ENCODE measurements at places on chromosomes 12 and 14. TPM values are rescaled to one million over a fixed set of nuclear protein-coding genes. Genes with fewer than 3 reads are reported as not detected.

MAP1LC3B2 gene
- 2.5 TPM for total RNA-seq

RNASE3 gene
- not detected for total RNA-seq

GPR84 gene
- total RNA-seq: not detected

DNA sequence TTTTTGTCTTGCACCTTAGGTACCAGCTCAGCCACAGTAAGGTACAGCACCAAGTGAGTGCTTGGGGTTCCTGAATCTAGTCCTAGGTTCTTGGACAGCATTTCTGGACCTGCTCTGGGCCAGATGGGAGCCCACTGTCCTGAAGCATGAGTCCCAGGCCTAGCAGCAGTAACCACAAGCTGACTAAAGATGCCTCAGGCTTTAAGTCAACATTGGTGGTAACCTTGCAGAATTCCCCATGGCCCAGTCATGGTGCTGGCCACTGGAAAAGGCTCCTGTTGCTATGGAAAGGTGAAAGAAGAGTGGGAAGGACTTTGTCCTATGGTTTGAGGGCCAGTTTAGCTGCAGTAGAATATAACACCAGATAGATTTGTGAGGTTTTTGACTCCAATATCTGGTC is 86.9 kb upstream of the CLEC14A start:
- H3K4me3 ChIP-seq: no peak overlapping the region
- DNase-seq: no peak
- H3K27ac ChIP-seq: no peak overlapping the region

GRCh38 chr12:110024051-110024450 is 24.3 kb downstream of the C12orf76 start:
- no peak overlapping the region for H3K4me3 ChIP-seq
- H3K27ac ChIP-seq: no peak overlapping the region
- no peak for DNase-seq
- H3K4me1 ChIP-seq: peaks cover 12% of the 10 kb centered on the region
- peaks cover 8% of the 10 kb centered on the region for H3K36me3 ChIP-seq

DNA sequence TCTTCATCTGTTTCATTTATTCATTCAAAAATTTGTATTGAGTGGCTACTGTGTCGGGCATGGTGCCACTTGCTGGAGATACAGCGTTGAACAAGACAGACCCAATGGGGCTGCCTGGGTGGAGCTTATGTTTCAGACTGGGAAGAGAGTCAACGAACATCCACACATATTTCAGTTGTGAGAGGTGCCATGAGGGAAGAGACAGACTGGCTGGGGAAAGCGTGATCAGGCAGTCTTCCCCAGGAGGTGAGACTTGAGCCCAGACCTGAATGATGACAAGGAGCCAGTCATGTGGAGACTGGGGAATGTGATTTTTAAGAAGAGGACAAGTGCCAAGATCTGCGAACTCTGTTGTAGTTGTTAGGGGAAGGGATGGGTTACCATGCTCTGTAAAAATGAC is 12.2 kb downstream of the BICD1 start:
- peaks cover 61% of the 10 kb centered on the region for H3K4me1 ChIP-seq
- H3K27me3 ChIP-seq: no peaks in the 10 kb centered on the region
- no peak overlapping the region for H3K4me3 ChIP-seq
- H3K36me3 ChIP-seq: no peaks in the 10 kb centered on the region
- no peak for DNase-seq

DNA sequence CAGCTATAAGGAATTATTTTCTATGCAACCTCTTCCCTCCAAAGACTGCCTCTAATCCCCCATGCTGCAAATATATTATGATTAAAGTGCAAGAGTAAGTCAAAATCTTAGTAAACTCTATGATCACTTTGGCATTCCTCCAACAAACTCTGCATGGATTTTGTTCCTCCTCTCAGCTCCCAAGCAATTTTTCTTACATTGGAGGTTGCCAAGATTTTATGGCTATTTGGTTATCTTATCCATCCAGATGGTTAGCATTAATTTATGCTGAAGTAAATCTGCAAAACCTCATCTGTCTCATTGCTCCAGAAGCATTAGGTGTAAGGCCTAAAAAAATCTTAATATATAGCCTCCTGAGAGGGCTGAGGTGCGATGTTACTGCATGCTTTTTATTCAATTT is 228.1 kb downstream of the CHST11 start:
- H3K4me1 ChIP-seq: peaks cover 3% of the 10 kb centered on the region
- no peak overlapping the region for H3K4me3 ChIP-seq
- no peaks in the 10 kb centered on the region for H3K27me3 ChIP-seq
- H3K36me3 ChIP-seq: no peaks in the 10 kb centered on the region

DNA sequence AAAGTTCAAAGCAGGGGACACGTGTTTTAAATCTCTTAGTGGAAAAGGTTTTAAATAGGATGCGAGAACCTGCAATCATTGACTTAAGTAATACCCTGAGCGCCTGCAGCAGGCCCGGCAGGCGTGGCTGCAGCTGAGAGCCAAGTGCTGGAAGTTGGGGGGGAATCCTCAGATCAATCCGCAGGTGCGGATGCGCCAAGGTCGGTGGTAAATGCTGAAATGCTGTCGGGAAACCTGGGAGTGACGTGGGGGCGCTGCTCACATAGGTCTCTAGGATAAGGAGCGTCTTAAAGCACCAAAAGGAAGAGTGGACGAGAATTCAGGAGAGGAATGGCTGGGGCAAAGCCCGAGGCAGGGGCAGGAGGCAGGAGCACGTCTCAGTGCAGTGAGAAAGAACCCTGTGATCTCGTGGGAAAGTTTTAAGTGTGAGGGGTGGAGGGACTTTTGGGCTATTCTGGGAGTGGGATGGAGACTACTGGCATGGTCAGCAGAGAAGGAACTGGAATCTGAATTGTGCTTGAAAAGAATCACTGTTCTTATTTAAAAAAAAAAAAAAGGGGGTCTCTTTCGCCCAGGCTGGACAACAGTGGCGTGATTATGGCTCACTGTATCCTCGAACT is 883 bp upstream of the CDCA4 start:
- H3K4me1 ChIP-seq: peaks cover 56% of the 10 kb centered on the region
- H3K27me3 ChIP-seq: no peaks in the 10 kb centered on the region
- H3K27ac ChIP-seq: peak overlapping the region; percentile 63
- H3K36me3 ChIP-seq: peaks cover 14% of the 10 kb centered on the region
- peak; percentile 60 for DNase-seq

GRCh38 chr14:30362369-30363218 is 196.4 kb upstream of the G2E3 start:
- DNase-seq: no peak
- H3K36me3 ChIP-seq: peaks cover 17% of the 10 kb centered on the region
- peak overlapping the region; percentile 95 for H3K27ac ChIP-seq
- peaks cover 11% of the 10 kb centered on the region for H3K4me1 ChIP-seq

GRCh38 chr12:95213928-95214327 is 3.3 kb downstream of the FGD6 start:
- peaks cover 49% of the 10 kb centered on the region for H3K4me1 ChIP-seq
- peaks cover 17% of the 10 kb centered on the region for H3K36me3 ChIP-seq
- DNase-seq: no peak
- H3K27me3 ChIP-seq: no peaks in the 10 kb centered on the region

DNA sequence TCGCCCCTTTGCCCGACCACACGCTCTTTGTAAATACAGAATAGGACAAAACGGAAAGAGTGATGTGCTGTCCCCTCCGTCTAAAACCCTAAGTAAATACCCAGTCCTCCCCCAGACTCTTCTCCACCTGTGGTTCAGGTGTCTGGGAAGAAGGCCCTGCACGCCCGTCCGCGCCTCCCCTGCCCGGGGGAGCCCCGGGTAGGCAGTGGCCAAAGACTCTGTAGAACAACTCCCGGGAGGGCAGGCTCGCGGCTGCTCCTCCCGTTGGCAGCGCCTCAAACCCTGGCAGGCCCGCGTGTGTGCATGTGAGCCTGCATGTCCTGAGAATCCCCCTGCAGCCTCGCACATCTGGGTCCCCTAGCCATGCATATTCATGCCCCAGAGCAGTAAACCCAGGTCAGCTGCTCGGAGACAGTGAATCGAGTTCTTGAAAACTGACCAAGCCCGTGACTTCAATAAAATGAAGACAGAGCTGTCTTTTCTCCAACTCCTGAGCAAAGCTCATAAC is 165.8 kb downstream of the MON2 start:
- peaks cover 52% of the 10 kb centered on the region for H3K27me3 ChIP-seq
- no peak overlapping the region for H3K27ac ChIP-seq
- H3K4me3 ChIP-seq: peak overlapping the region; percentile 73
- no peaks in the 10 kb centered on the region for H3K36me3 ChIP-seq
- H3K4me1 ChIP-seq: peaks cover 67% of the 10 kb centered on the region
- DNase-seq: peak; percentile 61

DNA sequence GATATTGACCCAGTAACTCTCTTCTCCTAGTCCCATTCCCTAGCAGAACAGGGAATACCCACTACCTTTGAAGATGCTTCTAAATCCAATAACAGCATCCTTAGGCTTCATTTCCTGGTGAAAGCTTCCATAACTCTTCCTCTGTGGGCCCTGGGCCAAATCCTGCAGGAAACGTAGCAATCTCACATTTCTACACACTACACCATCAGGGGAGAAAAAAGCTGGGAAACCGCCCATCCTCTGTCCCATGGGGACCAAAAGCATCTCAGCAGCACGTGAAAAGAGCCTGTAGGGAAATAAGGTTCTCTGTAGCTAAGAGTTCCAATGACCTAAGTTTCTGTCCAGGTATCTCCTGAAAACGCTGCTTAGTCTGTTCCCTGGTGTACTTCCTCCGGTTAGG is 340.2 kb downstream of the DPF3 start:
- H3K27me3 ChIP-seq: no peaks in the 10 kb centered on the region
- no peak overlapping the region for H3K4me3 ChIP-seq
- no peak overlapping the region for H3K27ac ChIP-seq
- H3K36me3 ChIP-seq: no peaks in the 10 kb centered on the region

GRCh38 chr12:64650762-64651161 is 40.5 kb downstream of the RASSF3 start:
- no peaks in the 10 kb centered on the region for H3K27me3 ChIP-seq
- H3K36me3 ChIP-seq: no peaks in the 10 kb centered on the region
- DNase-seq: no peak
- peak overlapping the region; percentile 37 for H3K27ac ChIP-seq
- H3K4me1 ChIP-seq: peaks cover 21% of the 10 kb centered on the region

- H3K4me3 ChIP-seq: no peak overlapping the region
- no peaks in the 10 kb centered on the region for H3K27me3 ChIP-seq
- H3K27ac ChIP-seq: no peak overlapping the region
Measured at GRCh38 chr14:92987148-92987570, 64.2 kb downstream of the CHGA start.

DNA sequence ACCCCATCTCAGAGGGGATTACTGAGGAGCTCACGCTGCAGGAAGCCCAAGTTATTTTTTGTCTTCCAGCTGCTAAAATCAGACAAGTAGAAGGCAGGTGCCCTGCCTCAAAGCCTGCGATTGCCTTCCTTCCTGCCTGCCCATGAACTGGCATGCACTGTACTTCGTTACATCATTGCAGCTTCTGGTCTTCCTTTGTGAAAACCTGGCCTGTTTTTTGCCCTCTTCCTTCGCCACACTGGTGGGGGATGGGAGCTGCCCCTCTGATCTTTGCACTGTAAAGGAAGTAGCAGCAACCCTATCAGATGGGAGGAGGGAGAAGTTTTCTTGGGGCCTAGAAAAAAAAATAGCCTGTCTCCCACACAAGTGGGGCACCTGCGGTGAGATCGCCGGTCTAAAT is 1098.7 kb downstream of the BCL11B start:
- no peak overlapping the region for H3K4me3 ChIP-seq
- no peaks in the 10 kb centered on the region for H3K36me3 ChIP-seq
- H3K27me3 ChIP-seq: no peaks in the 10 kb centered on the region
- H3K27ac ChIP-seq: no peak overlapping the region

DNA sequence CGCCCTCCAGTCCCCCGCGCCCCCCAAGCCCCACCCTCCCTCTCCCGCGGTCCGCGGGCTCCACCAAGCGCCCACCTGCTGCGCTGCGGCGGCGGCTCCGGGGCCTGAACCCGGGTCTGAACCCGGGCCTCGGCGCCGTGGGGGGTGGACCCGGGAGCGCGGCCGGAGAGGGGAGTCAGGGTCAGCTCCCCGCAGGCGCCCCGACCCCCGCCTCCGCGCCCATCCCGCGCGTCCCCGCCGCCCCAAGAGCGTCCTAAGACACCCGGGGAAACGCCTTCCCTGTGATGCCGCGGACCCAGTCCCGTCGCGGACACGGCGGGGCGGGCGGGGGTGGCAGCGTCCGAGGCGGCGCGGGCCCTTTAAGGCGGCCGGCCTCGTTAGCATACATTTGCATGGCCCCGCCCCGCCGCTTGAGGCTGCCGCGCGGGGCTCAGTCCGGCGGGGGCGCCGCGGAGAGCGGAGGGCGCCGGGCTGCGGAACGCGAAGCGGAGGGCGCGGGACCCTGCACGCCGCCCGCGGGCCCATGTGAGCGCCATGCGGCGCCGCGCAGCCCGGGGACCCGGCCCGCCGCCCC is at the start of gene MMP17:
TSS of gene MMP17 (plus strand) at position 433 of the 574 bp plus-strand sequence. CDS start at position 535, 102 bp downstream.
- H3K27me3 ChIP-seq: peaks cover 19% of the 10 kb centered on the region
- H3K36me3 ChIP-seq: no peaks in the 10 kb centered on the region
- H3K4me1 ChIP-seq: peaks cover 13% of the 10 kb centered on the region

DNA sequence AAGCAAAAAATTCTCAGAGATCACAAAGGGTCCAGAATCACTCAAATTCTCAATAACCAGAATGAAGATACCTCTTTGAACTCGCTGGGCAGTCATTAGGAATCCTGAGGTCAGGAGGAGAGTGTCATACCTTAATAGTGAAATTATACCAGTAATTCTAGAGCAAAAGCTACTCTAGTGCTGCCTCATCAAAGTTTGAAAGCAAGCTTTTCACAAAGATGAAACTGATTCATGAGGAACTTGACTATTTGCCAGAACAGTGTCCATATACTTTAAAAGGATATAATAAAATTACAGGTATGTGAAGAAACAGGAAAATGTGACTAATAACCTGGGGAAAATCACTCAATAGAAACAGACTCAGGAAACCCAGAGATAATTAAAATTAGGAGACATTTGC is 44.5 kb downstream of the EML5 start:
- H3K4me3 ChIP-seq: no peak overlapping the region
- H3K27ac ChIP-seq: no peak overlapping the region
- no peaks in the 10 kb centered on the region for H3K36me3 ChIP-seq

DNA sequence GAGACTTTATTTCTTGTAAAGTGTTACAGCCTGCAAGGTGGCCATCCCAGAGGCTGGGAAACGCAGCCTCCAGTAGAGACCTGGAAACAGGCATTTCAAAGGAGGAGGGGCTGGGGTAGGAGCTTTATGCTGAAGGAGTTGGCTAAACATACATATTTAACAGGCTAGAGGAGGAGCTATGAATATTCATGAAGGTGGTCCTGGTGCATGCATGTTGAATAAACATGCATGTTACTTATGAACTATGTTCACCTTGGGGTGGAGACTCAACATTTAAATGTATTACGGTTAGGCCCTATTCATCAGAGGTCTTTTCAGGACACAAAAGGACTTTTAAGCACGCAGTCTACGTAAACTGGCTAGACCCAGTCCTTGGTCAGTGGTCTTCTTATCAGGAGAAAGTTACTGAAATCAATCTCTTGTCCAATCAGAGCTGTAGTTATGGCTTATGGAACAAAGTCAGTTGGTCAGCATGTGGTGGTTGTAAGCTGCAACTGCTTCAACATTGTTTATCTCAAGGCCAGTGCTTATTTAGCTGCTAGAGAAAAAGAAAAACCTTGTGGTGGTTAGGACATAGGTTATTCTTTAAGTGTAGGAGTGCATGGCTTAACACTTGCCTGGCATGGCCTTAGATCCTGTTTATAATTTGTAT is 11.4 kb upstream of the ARF6 start:
- peaks cover 49% of the 10 kb centered on the region for H3K4me1 ChIP-seq
- peak overlapping the region; percentile 61 for H3K27ac ChIP-seq
- H3K4me3 ChIP-seq: no peak overlapping the region
- no peak for DNase-seq

GRCh38 chr14:57268161-57269069 is at the start of the genes AP5M1 and EXOC5:
AP5M1 (plus strand) TSS chr14:57268971; CDS start chr14:57269315, 344 bp downstream.
EXOC5 (minus strand) TSS chr14:57268905; CDS start chr14:57268648, 257 bp downstream.
- peak; percentile 91 for DNase-seq
- peaks cover 45% of the 10 kb centered on the region for H3K4me1 ChIP-seq
- H3K27ac ChIP-seq: peak within 1 kb of the TSS; percentile 100
- 0 out of 2 replicates have a peak, but pooled peaks cover 3% of the 10 kb centered on the region for H3K36me3 ChIP-seq
- H3K27me3 ChIP-seq: no peaks in the 10 kb centered on the region

Measured in WTC11 (cell line).